ENCODE measurements at places on chromosomes 4 and X.

GRCh38 chrX:149205937-149206336 is 299.2 kb downstream of the IDS start:
- no peak for DNase-seq

DNA sequence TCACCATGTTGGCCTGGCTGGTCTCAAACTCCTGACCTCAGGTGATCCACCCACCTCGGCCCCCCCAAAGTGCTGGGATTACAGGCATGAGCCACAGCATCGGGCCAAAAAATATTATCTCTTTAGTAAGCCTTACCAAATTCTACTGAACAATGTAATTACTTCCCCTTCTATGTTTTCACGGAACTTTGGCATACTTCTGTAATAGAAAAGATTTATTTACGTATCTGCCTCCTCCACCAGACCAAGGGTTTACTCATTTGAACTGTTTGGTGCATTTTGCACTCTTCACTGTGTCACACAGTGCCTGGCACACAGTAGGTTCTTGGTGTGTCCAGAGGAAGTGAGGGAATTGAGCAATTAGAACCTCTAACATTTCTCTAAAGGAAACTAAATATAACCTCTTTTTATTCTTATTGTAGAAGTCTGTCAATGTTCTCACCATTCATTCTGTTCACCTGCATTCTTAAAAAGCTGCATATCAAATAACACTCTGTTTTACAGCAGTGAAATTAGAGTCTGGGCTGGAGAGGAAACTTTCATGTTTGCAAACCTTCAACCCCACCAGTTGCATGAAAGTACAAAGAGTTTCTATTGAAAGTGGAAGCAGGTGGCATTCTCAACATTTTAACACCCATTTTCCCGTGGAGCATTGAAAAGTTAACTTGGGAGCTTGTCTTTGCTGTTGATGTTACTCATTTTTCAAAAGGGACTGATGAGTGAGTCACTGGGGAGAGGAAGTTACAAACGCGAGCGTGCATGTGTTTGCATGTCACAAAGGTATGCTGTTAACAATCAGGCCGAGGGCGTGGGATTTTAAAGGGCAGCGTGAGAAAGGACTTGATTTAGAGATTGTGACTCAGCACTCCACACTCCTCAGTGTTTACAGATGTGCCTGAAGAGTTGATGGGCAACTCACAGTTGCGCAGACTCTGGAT is 314.1 kb downstream of the STK32B start:
- no peak for DNase-seq

GRCh38 chrX:147741776-147742175 is 169.9 kb upstream of the FMR1 start:
- no peak for DNase-seq

DNA sequence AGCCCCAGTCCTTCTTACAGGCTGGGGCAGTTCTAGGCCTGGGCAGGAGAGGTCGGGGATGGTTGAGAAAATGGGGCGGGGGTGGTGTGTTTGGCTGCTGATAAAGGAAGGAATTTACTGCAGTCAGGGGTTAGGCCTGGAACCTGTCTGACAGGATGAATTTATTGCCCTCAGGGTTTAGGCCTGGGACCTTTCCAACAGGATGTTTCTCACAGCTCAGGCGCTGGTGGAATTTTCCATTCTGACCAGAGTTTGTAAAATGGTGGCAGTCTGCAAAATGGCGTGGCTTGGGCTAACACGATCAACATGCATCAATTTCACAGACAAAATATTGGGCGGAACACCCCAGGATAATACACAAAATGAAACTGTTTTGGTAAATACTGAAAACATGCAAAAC is 83.5 kb upstream of the SPIN4 start:
- no peak for DNase-seq

- no peak for DNase-seq
Observed at GRCh38 chrX:7201496-7201895, 53.5 kb upstream of the PUDP start.
